ENCODE measurements at places on chromosomes 2 and 18.
A peak's percentile ranks its signal among the peaks of the same experiment; 100 is the strongest.

DNA sequence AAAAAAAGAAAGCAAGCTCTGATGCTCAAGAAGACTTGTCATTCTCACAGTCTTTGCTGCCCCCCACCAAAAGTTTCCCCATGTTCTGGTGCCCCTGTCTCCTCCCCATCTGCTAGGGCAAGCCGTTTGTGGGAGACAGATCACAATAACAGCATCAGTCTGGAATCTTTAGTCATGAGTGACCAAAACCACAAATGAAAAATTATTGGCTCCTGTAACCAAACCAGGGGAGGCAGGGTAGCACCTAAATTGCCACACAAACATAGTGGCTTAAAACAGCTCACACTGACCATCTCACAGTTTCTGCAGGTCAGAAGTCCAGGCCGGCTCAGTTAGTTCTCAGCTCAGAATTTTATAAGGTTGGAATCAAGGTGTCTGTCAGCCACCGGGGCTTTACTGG lies 9.1 kb upstream of the B3GNT7 start:
- no peak for DNase-seq

DNA sequence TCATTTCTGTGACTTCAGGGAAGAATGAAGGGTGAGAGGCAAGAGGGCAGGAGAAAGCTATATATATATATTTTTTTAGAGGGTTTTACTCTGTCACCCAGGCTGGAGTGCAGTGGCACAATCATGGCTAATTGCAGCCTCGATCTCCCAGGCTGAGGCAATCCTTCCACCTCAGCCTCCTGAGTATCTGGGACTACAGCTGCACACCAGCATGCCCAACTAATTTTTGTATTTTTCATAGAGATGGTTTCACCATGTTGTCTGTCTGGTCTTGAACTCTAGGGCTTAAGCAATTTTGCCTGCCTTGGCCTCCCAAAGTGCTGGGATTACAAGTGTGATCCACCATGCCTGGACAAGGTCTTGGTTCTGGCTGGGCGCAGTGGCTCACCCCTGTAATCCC lies 3.4 kb downstream of the ATIC start:
- no peak for DNase-seq

DNA sequence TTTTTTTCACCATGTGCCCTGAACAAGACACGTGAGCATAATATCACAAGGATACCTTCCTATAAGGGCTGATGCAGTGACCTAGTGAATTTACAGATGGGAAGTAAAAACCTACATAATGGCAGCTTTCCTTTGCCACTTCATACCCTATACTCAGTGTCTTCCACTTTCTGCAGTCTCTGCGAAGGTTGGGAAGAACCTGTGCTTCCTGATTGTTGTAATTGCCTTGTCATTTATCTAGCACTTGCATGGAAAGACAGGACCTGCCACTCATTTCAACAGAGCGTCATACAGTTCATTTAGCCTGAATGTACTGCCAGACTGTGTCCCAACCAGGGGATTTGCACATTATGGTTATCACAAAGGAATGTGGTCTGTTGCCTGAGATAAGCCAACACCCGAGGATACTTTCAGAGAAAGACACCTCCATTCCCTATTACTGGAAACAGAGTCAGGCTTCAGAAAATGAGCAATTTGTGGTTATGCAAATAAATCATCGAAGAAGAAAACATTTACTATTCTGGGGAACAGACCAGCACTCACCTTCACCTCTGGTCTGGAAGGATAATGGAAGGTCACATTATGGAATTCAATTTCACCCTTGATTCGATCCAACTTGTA lies 55.0 kb downstream of the ABCB11 start:
- DNase-seq = no peak

DNA sequence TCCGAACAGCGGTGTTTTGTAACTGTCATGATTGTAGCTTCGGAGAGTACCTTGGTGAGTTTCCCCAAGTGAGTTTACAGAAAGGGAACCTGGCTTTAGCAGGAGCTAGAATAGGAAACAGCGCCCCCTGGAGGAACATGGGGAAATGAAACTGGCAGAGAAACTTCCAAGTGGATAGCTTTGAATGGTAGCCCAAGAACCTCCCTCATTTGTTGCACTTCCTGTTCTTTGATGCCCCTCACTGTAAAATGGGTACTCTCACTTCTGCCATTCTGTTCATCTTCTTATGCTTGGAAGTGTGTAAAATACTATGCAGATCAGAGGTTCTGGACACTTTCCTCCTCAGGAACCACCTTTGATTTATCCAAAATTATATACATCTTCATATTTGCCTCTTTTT lies 36.2 kb downstream of the CHST10 start:
- peak; percentile 66 for DNase-seq

GRCh38 chr18:39647627-39648534 lies 2082.3 kb upstream of the CELF4 start:
- no peak for DNase-seq

DNA sequence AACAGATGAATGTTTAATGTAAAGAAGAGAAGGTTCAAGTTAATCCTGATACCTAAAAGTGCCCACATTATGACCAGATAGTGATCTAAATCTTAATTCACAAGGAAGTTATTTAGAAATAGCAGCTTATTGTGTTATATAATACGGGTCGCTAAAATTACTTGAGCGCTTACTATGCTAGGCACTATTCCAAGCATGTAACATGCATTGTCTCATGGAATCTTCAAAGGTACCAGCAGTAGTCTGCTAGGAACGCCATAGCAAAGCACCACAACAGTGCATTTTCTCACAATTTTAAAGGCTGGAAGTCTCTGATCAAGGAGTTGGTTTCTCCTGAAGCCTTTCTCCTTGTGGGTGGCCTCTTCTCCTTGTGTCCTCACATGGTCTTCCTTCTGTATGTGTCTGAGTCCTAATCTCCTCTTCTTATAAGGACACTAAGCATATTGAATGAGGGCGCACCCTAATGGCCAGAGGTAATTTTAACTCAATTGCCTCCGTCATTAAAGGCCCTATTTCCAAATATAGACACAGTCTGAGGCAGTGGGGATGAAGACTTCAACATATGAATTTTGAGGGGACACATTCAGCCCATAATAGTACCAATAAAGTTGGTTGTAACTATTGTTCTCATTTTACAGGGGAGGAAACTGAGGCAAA lies 118.4 kb downstream of the LRRC30 start:
- DNase-seq = no peak
